A549 treated with CORT108297 at 1 μM for 4 hours (cell line): ENCODE measurements at places on chromosomes 12 and 14. TPM values are rescaled to one million over a fixed set of nuclear protein-coding genes. Genes with fewer than 3 reads are reported as not detected.

The FOXN4 gene
- total RNA-seq = 0.05 to 0.06 TPM in 2 of 5 replicates, not detected in the others

The NUP37 gene
- 64.1 to 90.8 TPM (median 66.7 TPM) in 5 replicates for total RNA-seq

The SDR9C7 gene
- not detected in 5 replicates for total RNA-seq

The LTBR gene
- 168 to 231 TPM (median 214 TPM) in 5 replicates for total RNA-seq

The TMEM233 gene
- 0.03 to 0.09 TPM (median 0.05 TPM) in 5 replicates for total RNA-seq

The PRH2 gene
- 0.16 to 0.47 TPM in 2 of 5 replicates, not detected in the others for total RNA-seq

The MAP4K5 gene
- total RNA-seq = 32.1 to 40.6 TPM (median 39.4 TPM) in 5 replicates

The RDH16 gene
- 0.05 to 0.18 TPM (median 0.10 TPM) in 5 replicates for total RNA-seq

The AGAP2 gene
- total RNA-seq = 0.12 to 0.27 TPM (median 0.15 TPM) in 5 replicates

The REP15 gene
- total RNA-seq = 0.34 to 0.62 TPM (median 0.51 TPM) in 5 replicates

The CLEC7A gene
- total RNA-seq = not detected in 5 replicates

The NFATC4 gene
- 0.10 to 0.41 TPM (median 0.23 TPM) in 5 replicates for total RNA-seq

The PTGDR gene
- not detected in 5 replicates for total RNA-seq

The PIWIL1 gene
- 0.03 to 0.10 TPM in 2 of 5 replicates, not detected in the others for total RNA-seq

The RILPL2 gene
- total RNA-seq = 1.4 to 2.0 TPM (median 1.8 TPM) in 5 replicates
